HTR-8/SVneo (cell line): ENCODE measurements at places on chromosomes 3 and 15.
A peak's percentile ranks its signal among the peaks of the same experiment; 100 is the strongest.

DNA sequence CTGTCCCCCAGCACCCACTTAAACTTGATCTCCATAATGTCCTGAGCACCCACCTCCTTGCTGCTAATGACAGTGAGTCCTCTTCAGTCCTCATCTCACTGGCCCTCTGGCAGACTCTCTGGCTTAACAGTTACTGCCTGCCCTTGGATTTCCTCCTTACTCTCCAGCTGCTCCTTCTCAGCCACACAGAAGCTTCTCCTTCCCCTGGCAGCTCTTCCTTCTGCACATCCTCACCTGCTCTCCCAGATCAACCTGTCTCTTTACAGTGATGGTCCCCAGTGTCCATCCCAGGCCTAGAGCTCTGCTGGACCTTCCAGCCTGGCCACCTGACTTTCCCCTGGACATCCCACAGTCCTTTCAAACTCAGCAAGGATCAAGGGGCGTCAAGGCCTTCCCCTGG, 47.4 kb upstream of the SMAD3 start:
- DNase-seq, result no peak

DNA sequence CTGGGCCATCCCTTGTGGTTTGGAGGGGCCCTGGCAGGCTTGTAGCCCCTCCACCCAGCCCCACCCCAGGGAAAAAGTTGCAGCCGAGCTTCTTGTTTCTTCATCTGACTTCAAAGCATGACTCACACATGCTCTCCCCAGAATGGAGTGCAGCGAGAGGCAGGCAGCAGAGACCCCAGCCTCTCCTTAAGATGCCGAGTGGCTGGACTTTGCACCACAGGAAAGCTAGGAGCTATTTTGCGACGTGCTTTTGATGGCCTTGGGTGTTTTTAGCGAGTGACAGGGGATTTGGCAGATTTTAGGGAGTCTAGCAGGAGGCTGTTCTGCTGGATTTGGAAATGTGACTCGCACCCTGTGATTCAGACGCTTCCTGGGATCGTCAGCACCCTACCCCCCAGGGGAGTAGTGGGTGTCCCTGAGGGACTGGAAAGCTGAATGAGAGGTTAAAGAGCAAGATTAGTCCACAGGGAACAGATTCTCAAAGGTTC, 14.2 kb downstream of the BAHD1 start:
- no peak for DNase-seq

GRCh38 chr3:127350172-127351050, 62.6 kb upstream of the PRR20G start:
- DNase-seq, result no peak

GRCh38 chr3:197833930-197834715, 43.1 kb downstream of the LRCH3 start:
- no peak for DNase-seq

GRCh38 chr3:16050641-16051467, 123.6 kb upstream of the GALNT15 start:
- DNase-seq, result no peak

DNA sequence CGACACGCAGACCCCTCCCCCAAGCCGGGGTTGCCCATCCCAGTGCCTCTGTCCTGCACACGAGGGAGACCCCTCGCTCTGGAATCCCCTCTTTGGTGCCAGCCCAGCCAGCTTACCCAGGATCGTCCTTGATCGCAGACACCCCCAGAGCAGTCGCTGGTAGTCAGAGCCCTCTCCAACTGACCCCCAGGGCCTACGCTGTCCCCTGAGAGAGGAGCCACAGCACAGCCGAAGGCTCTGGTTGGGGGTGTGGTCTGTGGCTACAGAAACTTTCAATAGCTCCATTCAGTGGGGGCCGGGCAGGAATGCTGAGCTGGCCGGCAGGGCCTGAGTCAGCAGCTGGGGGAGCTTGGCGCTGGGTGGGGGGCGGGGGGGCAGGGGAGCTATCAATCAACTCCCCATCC, at the start of gene LCTL:
Gene LCTL, minus strand, starts transcription at position 258 of the 404 bp plus-strand sequence. CDS start 633 bp downstream, outside the sequence.
- peak; percentile 79 for DNase-seq
